ENCODE measurements at places on chromosomes 1 and 21.
A peak's percentile ranks its signal among the peaks of the same experiment; 100 is the strongest.

- DNase-seq, result no peak
These were observed 60.6 kb downstream of the UCHL5 start for GRCh38 chr1:192998536-192998935.

- DNase-seq, result no peak
These were observed 45.3 kb upstream of the COL18A1 start for GRCh38 chr21:45359451-45360217.

- no peak for DNase-seq
These were observed 101.7 kb upstream of the COG2 start for GRCh38 chr1:230540421-230541155.

GRCh38 chr1:93652323-93652949, 29.2 kb downstream of the BCAR3 start:
- DNase-seq, result no peak

DNA sequence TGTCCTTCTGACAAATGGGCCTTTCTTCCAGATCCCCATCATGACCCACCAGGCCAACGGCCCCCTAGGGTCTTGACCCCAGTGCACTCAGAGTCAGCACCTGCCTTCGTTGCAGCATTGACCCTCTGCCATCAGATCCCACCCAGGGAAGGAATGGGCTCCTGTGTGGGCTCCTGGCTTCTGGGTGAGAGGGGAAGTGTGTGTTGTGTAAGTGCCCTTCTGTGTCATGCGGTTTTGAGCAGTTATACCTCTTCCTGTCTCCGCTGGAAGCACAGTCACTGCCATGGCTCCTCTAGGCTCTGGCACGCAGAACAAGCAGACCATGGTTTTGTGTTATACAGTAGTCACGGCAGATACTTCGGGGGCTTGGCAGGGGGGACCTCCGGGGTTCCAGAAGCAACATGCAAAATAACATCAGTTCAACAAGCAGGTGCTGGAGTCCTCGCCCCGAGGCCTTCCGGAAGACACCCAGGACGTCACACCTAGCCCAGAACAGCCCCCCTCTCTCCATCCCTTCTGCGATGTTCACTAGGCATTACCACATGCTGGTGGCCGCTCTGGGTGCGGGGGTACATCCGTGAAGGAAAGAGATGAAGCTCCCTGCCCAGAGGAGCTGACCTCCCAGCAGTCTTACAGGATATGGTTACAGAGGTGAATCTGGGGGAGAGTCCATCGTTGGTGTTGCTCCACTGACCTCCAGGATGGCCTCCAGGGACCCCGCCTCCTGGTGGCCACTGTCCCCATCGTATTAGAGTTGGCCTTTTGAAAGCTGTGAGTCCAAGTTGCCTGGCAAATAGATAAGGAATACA, 17.4 kb upstream of the KCNAB2 start:
- DNase-seq, result peak; percentile 36

- DNase-seq, result no peak
These were observed 21.3 kb upstream of the COL18A1 start for GRCh38 chr21:45383615-45384201.

- no peak for DNase-seq
These were observed 29.2 kb upstream of the CNTN2 start for GRCh38 chr1:205013683-205014367.

GRCh38 chr1:168688644-168689326, 40.2 kb downstream of the DPT start:
- no peak for DNase-seq

DNA sequence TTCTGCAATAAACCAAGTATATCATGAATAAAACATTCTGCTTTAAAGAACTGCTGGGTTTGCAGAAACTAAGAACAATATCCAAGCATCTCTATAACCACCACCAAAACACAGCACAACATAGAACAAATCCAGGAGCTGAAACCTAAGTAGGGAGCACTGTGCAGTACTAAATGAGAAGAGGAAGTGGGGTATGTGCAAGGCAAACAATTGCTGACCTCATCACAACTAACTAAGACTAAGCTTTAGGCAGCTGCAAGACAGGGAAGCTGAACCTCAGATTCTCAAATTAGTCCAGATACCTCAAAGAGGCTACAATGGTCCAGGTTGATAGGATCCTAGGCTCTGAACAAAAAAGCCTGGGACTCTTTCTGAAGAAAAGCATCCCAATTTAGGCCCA, 172.6 kb downstream of the SLC44A5 start:
- DNase-seq, result no peak

DNA sequence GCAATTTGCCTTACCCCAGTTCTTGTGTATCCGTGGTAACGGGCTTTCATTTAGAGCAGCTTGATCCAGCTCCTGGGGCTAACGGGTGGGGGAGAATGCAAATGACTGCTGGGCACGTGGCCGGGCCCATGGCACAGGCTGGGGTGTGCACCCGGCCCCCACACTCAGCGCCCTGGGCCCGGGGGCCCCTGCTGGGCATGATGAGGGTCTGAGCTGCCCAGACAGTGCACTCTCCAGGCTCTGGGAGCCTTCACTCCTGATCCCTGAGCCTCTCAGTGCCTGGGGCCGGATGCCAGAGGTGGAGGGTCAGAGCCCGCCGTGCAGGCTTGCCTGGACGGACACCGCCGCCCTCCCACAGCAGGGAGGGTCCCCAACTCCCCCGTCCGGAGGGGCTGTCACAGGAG, 20.1 kb upstream of the PEX10 start:
- no peak for DNase-seq

GRCh38 chr1:118717893-118718292, 270.2 kb downstream of the TBX15 start:
- no peak for DNase-seq

GRCh38 chr1:23673086-23673813, 18.4 kb upstream of the RPL11 start:
- DNase-seq, result no peak

DNA sequence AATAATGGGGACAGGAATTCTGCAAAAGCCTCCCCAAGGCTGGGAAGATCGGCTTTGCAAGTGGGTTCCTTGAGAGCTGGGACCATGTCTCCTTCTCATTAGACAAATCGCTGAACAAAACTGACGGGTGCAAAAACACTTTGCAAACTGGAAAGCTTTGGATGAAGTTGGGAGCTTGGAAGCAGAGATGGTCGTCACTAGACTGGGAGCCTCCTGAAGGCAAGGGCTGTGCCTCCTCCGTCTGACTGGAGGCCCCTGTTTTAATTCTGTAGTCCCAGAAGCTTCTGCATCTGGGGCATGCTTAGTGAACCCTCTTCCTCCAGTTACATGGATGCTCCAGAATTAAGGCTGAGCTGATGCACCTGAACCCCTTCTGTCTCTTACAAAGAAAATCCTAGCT, 82.3 kb upstream of the IFFO2 start:
- DNase-seq, result no peak

DNA sequence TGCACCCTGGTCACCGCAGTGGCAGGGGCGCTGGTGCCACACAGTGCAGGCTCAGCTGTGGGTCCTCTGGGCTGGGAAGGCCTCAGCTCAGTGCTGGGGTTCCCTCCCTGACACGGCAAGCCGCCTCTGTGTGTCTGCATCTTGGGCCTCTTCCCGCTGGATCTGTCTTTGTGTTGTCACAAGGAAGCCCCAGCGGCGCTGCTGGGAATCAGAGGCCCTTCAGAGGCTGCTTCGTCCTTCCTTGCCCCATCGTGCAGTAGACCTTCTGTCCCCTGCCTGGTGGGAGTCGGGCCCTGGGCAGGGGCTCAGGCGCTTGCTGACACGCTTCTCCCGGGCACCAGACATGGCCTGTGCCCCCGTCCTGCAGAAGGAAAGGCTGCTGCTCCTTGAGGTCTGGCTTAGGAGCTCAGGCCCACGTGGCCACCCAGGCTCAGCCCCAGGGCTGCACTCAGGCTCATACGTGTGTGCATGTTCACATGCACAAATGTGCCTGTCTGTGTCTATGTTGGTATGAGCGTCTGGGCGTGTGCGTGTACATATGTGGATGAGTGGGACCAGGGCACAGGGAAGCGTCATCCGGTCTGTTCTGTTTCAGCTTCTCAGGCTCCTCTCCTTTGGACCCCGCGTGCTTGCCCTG, 24.3 kb upstream of the DIP2A start:
- no peak for DNase-seq

- no peak for DNase-seq
These were observed 8.2 kb upstream of the TMEM51 start for GRCh38 chr1:15145327-15145726.

GRCh38 chr21:35663856-35664606, 396.3 kb downstream of the SETD4 start:
- DNase-seq, result no peak
